GM12892 (cell line): ENCODE measurements at places on chromosomes 12 and 14.

GRCh38 chr14:50542941-50543418 is 10.6 kb upstream of the MAP4K5 start:
- no peak for DNase-seq

DNA sequence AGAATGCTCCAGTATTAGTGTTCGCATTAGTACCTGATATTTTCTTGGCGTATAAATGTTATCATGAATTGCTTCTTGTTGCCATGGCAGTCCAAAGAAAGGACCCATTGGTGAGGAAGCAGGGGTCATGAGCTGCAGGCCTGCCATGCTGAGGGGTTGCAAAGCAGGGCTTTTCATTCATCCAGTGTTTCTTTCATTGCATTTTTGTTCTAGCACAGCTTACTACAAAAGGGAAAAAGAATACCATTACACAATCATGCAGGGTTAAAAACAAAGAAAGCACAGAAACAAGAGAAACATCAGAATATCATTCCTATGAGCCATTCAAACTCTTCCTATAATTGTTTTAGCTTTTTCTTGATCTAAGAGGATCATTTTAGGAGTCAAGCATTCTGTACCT is 24.0 kb downstream of the DICER1 start:
- no peak for DNase-seq

GRCh38 chr12:58540480-58541299 is 379.6 kb downstream of the LRIG3 start:
- DNase-seq: no peak

DNA sequence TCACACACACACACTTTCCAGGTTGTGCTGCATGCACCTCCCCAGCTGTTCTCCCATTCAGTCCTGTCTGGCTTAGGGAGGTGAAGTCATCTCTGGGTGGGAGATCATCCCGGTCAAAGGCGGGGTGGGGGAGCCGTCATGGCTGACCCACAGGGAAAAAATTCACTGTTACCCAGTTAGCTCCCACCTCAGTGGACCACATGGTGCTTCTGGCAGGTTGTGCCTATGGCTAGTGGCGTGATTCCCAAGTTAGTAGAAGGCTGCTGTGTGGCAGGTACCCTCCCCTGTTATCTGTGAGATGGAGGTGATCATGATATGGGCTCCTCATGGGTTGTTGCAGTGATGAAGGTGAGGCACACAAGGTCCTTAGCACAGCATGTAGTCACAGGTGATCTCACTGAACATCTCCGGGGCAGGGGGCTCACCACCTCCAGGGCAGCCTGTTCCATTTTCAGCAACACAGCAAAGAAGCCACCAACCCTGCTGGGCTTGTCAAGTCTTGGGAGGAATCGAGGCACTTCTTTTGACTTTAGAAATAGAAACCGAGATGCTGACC is 154.9 kb upstream of the CCND2 start:
- no peak for DNase-seq

GRCh38 chr12:46071335-46071734 is 81.0 kb upstream of the SCAF11 start:
- DNase-seq: no peak
